ENCODE measurements at places on chromosomes 13 and 19.
A peak's percentile ranks its signal among the peaks of the same experiment; 100 is the strongest.

DNA sequence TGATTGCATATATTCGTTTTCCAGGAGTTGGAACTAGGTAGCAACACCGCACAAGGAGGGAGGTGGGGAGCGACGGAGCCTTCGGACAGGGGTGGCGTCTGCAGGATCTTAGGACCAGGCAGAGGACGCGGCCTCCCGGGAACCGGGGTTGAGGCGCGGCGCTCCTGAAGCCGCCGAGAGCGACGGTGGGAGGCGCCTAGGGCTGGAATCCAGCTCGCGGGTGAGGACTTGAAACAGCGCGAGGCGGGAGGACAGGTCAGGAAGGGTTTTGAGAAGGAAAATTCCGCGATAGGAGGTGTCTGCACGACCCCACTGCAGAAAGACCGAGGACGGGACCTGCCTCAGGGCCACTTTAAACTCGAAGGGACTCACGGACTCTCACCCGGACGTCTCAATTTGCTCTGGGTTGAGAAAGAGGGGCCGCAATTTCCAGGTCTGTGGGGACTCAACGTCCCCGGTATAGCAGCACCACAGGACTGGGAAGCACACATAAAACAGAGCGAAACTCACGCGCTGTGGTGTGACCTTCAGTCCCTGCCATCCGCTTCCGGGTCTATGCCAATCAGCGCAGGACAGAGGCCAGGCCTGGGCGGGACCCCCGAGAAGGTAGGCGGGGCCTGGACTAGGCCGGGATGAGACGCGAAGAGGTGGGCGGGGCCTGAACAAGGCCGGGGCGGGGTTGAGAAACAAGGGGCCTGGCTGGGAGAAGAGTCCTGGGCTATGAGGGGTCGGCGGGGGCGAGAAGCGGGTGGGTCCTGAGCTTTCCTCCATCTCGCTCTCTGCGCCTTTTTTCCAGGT, at the start of gene ZNF320:
ZNF320 (minus strand) TSS at position 498 of the 798 bp plus-strand sequence. CDS start 7,380 bp downstream, outside the sequence.
- DNase-seq: peak; percentile 78

DNA sequence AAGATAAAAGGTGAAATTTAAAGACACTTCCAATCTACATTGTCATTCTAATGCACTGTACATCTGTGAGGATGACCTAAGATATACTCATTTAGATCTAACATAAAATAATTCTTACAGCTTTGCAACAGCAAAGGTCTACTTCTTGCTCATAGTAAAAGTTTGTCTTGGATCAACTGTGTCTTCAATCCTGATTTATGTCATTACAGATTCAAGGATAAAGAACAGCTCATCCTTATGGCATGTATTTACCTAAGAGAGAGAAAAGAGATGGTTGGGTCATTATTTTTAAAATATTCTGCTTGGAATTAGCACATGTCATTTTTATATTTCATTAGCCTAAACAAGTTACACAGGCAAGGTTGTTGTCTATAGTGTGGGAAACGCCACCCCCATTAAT, 2193.1 kb downstream of the PCDH9 start:
- DNase-seq: no peak

DNA sequence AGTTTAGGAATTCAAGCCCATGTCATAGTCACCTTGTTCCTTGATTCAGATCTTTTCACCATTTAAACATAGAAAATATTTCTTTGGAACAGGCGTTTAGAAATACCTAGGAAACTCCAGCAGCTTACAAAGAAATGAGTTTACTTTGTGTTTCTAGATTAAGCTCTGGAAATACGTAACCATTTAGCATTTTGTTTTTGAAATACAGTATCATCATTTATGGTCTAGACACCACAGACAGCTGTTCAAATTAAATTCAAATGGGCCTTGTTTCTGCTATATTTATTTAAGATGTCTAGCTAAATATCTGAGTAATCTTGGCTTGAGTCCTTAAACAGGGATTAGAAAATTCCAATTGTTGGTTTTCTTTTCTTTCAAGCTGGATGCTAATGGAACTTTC, 228.5 kb downstream of the NDFIP2 start:
- no peak for DNase-seq

DNA sequence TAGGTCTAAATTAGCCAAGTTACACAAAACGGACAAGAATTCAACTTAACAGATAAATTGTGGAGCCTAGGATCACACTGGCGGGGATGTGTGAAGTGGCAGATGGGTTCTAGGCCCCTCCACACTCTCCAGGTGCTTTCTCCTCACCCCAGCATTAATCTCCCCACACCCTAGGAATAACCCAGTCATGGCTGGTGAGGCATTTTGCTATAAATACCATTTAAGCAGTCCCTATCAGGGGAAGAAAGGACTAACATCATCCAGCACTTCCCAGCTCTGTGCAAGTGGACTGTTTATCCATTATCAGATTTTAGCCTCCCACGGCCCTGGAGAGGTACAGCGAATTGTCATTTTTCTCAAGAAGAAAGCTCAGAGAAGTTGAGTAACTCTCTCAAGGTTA, 154.9 kb downstream of the NUFIP1 start:
- no peak for DNase-seq

- no peak for DNase-seq
Observed at GRCh38 chr19:44548736-44549135, 19.3 kb upstream of the CEACAM20 start.

DNA sequence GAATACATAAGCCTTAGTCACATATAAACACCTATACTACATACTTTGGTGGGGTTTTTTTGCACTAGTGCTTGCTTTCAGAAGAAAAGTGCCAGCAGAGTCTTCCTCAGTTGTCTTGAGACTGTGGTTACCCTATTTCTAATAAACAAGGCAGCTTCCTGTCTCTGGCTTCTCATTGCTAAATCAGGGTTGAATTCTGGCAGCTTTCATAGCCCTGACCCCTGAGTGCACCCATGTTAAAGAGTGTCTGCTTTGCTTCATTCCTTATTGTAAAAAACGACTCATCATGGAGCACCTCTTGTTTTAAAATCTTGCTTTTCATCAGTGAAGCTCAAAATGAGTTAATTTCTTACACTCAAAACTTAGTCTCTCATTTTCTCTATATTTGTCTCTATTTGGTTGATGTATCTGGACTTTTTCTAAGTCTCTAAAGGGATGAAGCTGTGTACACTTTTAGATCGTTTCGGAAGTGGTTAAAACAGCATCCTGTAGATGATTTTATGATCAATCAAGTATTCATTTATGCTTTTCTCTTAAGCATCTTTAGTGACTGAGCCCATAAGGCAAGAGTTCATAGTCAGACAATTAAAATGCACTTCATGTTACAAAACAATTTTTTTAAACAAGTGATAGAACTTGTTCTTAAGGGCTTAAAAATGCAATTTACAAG, 72.1 kb downstream of the KLF12 start:
- DNase-seq: no peak

GRCh38 chr19:20035935-20036334, 3.4 kb downstream of the ZNF682 start:
- DNase-seq: no peak

- DNase-seq: no peak
Observed at GRCh38 chr13:97945342-97945741, 8.1 kb upstream of the IPO5 start.

GRCh38 chr19:44112802-44113137, 429 bp upstream of the ZNF225 start:
- DNase-seq: no peak

- no peak for DNase-seq
Observed at GRCh38 chr13:105363261-105364190, 1171.9 kb downstream of the EFNB2 start.

GRCh38 chr19:45613926-45614725, 12.1 kb upstream of the GPR4 start:
- DNase-seq: no peak

DNA sequence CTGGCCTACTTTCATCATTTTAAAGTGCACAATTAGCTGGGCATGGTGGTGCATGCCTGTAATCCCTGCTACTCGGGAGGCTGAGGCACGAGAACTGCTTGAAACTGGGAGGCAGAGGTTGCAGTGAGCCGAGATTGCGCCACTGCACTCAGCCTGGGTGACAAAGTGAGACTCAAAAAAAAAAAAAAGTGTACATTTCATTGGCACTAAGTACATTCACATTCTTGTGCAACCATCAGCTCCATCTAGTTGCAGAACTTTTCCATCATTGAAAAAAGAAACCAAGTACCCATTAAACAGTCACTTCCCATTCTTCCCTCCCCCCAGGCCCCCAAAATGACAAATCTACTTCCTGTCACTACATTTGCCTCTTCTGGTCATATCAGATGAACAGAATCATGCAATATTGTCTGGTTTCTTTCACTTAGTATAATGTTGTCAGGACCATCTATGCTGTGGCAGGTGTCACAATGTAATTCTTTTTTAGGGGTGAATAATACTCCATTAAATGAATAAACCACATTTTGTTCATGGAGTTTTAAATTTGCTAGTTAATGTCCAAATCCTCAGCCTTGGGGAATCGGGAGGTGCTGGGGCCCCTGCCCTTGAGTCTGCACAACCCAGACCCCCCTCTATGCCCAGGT, 7.4 kb upstream of the SIGLEC11 start:
- DNase-seq: no peak

DNA sequence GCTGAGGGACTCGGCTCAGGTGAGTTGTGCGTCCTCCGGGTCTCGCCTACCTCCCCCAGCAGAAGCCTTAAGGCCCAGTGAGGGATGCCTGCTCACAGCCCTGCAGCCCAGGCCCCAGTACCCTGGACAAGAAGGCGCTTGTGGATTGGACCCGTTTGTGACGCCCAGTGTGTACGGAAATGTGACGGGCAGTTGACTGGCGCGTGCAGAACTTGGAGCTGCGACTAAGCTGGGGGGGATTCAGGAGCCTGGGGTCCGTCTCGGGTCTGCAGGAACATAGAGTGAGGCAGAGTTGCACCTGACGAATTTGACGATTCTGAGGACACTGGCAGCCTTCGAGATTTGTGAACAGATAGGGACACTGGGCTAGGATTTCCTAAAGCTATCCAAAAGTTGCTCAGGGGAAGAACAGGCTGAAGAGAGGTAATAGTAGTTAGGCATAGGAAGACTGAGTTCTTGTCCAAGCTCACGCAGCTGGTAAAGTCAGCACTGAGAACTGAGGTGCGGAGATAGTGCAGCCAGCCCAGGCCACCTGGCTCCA, 519 bp downstream of the ZNF551 start:
- no peak for DNase-seq

DNA sequence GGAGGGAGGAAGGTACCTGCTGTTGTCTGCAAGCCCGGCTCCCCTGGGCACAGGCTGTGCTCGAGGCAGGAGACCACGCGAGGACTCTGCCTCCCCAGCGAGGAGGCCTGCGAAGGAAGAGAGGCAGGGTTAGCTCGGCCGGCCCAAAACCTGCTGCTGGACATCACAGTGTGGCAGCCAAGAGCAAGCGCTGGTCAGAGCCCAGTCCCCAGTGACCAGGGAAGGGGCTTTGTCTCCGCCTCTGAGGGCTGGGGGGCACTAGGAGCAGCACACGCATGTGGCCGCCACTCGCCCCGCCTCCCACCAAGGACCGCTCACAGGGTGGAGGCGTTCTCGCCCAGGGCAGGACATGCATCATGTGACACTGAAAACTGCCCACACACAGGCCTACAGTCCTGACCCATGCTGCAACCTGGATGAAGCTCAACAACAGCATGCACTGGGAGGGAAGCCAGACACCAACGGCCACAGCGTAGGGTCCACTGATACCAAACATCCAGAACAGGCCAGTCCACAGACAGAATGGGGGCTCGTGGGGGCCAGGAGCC, 8.5 kb downstream of the MIER2 start:
- no peak for DNase-seq

DNA sequence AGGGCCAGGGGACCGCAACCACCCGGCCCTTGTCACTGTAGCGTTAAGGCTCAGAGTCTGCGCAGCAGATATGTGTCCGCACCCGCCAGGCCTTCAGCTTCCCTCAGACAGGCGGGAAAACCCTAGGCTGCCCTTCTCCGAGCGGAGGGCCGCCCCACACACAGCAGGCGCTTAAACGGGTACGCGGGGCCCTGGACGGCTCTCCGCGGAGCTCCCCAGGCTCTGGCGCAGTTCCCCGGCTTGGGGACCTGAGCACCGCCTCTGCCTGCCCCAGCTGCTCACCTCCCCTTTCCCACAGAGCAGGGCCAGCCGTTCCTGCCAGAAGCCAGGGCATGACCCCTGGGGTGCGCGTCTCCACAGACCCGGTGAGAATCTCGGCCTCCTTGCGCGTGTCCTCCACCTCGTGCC, 593 bp downstream of the ZNF135 start:
- DNase-seq: no peak
